Activated naive CD4-positive, alpha-beta T cell treated with anti-CD3 and anti-CD28 coated beads, Interleukin-2, amount 10 ng/mL, durations not matched to agents 7 days and 5 days (primary cell): ENCODE measurements at places on chromosomes 3 and 15.

GRCh38 chr3:170809975-170810357 is 60.0 kb downstream of the RPL22L1 start:
- H3K36me3 ChIP-seq, result no peaks in the 10 kb centered on the region
- H3K4me3 ChIP-seq, result no peak overlapping the region
- peaks cover 6% of the 10 kb centered on the region for H3K27me3 ChIP-seq
- no peak overlapping the region for H3K27ac ChIP-seq
- H3K4me1 ChIP-seq, result peaks cover 5% of the 10 kb centered on the region

- no peak overlapping the region for H3K27ac ChIP-seq
- H3K36me3 ChIP-seq, result peaks cover under 1% of the 10 kb centered on the region
- H3K4me1 ChIP-seq, result peaks cover 18% of the 10 kb centered on the region
- peak; percentile 30 for DNase-seq
- H3K4me3 ChIP-seq, result no peak overlapping the region
- H3K27me3 ChIP-seq, result peaks cover 45% of the 10 kb centered on the region
Observed at GRCh38 chr3:37864904-37865303, 3.2 kb downstream of the CTDSPL start.

DNA sequence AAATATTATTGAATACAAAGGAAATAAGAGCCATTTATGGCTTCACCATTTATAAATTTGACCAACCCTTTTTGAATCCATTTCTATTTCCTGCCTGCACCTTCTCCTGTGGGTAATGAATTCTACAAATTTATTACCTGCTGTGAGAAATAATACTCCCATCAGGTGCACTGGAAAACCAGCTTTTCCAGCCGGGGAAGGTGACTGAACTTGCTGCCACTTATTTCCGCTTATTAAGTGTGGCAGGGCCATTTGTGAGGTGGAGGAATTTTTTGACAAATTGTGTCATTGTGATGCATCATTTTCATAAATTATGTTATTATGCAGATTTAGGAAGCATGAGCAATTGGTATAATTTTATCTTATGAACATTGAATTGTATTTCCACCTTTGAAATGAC is 151.1 kb downstream of the SQOR start:
- DNase-seq, result no peak
- no peaks in the 10 kb centered on the region for H3K4me1 ChIP-seq
- no peaks in the 10 kb centered on the region for H3K27me3 ChIP-seq

DNA sequence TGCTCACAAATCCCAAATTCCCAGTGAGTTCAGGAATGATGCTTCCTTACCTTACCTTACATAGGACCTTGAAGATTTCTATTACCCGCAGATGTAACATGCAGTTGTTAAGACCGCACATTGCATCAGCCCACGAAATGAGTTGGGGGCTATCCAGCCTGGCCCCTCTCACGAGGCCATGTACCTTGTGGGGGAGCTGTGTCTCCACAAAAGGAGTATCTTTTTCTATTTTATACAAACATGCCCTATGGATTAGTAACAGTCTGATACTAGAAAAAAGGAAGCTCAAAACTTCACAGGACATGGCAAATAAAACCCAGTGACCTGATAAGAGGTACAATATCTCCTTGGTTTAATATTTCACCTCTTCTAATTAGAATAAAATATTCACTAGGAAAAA is 1086.8 kb upstream of the CFAP20DC start:
- H3K27me3 ChIP-seq, result peaks cover 4% of the 10 kb centered on the region
- no peak overlapping the region for H3K27ac ChIP-seq
- H3K36me3 ChIP-seq, result peaks cover 7% of the 10 kb centered on the region
- no peaks in the 10 kb centered on the region for H3K4me1 ChIP-seq

DNA sequence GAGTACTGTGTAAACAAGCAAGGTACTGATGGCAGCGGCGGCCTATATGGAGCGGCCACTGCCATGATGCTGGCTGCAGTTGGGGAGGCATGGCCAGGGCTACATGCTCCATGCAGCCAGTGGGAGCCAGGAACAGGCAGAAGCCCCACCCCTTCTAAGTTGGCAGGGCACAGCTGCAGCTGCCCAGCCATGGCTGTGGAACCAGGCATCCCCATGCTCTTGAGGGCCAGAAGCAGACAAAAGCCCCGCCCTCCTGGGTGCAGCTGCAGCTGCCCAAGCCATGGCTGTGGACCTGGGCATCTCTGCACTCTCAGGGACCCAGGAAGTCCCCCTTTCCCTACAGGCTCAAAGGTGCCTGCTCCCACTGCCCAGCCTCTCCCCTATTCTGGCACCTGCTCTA is 150.9 kb downstream of the FMN1 start:
- no peak overlapping the region for H3K4me3 ChIP-seq
- no peaks in the 10 kb centered on the region for H3K36me3 ChIP-seq
- no peaks in the 10 kb centered on the region for H3K27me3 ChIP-seq
- no peak overlapping the region for H3K27ac ChIP-seq
- no peak for DNase-seq

- peaks cover 15% of the 10 kb centered on the region for H3K4me1 ChIP-seq
- no peak overlapping the region for H3K4me3 ChIP-seq
- no peak for DNase-seq
- no peak overlapping the region for H3K27ac ChIP-seq
- no peaks in the 10 kb centered on the region for H3K27me3 ChIP-seq
Observed at GRCh38 chr15:50904211-50904610, 4.3 kb upstream of the AP4E1 start.
